ENCODE measurements at places on chromosomes 5 and 9.
A peak's percentile ranks its signal among the peaks of the same experiment; 100 is the strongest.

GRCh38 chr9:13896047-13896446, 417.9 kb downstream of the NFIB start:
- DNase-seq: no peak

GRCh38 chr5:65721050-65721719, 724 bp downstream of the SGTB start:
- DNase-seq: no peak

- no peak for DNase-seq
These were observed 35.2 kb downstream of the RXRA start for GRCh38 chr9:134361426-134361825.

DNA sequence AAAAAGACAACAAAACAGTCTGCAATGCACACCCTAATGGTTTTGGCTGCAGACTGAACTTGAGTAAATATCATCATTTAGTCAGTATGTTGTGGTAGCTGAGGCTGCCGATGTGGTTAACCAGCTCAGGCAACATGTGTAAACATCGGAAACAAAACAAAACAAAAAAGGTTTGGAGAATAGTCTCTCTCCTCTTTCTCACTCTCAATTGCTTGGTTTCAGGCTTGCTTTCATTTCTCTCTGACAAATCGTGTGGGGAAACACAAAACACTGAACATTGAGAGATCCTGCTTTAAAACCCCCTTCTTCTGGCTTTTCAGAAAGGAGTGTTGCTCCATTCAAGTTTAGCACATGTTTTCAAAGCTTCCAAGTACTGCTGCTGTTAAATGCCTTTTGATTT, 453.3 kb downstream of the BNC2 start:
- DNase-seq: no peak

DNA sequence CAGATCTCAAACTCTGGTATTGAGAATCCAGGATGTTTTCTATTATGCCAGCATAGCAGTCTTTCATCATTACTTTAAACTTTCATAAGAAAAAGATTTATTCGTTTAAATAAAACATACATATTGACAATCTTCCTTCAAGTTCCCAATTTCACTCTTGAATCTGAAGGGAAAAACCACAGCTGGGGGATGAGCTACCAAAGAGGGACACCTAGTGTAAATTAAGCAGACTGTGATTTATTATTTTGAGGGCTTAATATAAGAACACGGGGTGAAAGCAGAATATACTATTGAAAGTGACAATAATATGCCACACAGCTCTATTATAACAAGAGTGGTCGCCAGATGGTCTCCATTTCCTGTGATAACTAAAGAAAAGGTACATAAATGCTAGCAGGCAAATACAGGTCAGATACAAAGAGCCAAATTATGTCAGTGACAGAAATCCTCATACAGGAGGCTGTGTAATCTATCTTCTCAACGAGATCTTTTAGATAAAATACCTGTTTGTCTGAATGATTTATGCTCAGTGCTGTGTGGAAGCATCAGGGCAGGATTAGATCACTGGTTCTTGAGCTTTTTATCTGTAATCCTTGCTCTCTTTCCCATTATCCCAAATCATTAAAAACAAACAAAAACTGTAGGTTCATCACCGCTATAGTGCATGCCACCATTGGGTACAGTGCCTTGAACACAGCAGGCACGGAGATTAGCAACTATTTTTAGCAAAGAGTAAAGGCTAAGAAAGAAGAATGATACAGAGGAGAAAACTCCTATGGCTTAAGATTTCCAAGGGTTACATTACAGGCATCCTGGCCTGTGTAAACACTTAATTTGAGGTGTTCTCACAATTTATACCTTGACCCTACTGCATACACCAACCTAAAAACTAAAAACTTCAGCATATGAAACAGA, 116.6 kb downstream of the DROSHA start:
- DNase-seq: no peak

GRCh38 chr5:172540099-172540870, 86.0 kb upstream of the SH3PXD2B start:
- DNase-seq: peak; percentile 12

DNA sequence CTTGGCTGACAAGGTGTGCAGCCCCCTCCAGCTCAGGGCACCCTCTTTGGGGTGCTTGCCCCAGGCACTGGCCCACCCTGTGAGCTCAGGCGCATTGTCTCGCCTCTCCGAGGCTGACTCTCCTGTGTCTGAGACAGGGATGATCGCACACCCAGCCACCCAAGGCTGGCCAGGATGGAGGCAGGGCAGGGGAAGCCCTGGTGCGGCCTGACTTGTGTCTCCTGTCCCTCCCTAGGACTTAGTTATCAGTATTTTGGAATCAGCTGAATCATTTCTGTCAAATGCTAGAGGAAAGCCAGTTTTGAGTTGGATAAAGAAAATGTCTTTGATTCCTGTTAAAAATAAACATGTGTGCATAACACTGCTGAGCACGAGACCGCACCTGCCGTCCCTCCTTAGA, 2.5 kb upstream of the DBH start:
- DNase-seq: no peak

- no peak for DNase-seq
These were observed 94.0 kb downstream of the PPARGC1B start for GRCh38 chr5:149824120-149824519.

GRCh38 chr5:68681929-68682328, 411.9 kb upstream of the SLC30A5 start:
- DNase-seq: no peak

Data from breast epithelium (tissue), 4 donors.